ENCODE measurements at places on chromosomes 1 and 21. TPM values are rescaled to one million over a fixed set of nuclear protein-coding genes. Genes with fewer than 3 reads are reported as not detected.

Gene NKAIN1
- total RNA-seq, result 1.4 TPM

Gene HES5
- total RNA-seq, result not detected

Gene LCA5L
- total RNA-seq, result 0.90 TPM

Gene CRNN
- total RNA-seq, result not detected

Gene C1QA
- not detected for total RNA-seq

Gene PROX1
- total RNA-seq, result 0.38 TPM

Gene S100A9
- not detected for total RNA-seq

Gene BCAN
- total RNA-seq, result not detected

Gene NBPF10
- total RNA-seq, result 1.4 TPM
